ENCODE measurements at places on chromosomes 1 and 21.

DNA sequence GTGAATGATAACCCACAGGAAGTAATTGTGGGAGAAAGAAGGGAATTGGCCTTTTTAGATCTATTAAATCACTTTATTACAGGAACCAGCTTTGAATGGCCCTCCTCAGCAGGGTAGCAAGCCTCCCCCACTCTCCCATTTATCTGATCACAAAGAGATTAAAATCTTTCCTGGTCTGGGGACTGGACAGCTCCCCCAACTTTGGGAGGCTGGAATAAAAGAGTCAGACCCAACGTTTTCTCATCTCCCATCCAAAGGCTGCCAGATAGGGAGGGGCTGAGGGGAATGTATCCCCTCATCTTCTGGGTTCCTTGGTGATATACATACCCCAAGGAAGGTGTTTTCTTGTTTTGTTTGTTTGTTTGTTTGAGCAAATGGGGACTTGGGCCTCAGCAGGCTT lies 2.4 kb downstream of the LIN28A start:
- DNase-seq: no peak

- no peak for DNase-seq
Measured at GRCh38 chr1:17984583-17984982, 123.0 kb upstream of the IGSF21 start.

DNA sequence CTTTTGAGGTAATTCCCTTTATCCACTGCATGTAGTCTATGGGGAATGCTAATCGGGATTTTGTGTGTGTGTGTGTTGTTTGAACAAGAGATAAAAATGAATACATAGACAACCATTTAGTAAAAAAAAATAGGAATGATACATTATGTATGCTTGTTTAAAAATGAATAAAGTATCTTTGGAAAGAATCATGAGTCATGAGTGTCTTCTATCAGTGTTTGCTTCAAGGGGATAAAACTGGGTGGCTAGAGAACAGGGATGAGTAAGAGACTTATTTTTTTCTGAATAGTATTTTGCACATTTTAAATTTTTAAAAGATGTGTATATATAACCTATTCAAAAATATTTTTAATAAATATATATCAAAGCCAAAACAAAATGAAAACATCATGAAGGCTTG lies 839.4 kb upstream of the ADGRL4 start:
- DNase-seq: no peak

DNA sequence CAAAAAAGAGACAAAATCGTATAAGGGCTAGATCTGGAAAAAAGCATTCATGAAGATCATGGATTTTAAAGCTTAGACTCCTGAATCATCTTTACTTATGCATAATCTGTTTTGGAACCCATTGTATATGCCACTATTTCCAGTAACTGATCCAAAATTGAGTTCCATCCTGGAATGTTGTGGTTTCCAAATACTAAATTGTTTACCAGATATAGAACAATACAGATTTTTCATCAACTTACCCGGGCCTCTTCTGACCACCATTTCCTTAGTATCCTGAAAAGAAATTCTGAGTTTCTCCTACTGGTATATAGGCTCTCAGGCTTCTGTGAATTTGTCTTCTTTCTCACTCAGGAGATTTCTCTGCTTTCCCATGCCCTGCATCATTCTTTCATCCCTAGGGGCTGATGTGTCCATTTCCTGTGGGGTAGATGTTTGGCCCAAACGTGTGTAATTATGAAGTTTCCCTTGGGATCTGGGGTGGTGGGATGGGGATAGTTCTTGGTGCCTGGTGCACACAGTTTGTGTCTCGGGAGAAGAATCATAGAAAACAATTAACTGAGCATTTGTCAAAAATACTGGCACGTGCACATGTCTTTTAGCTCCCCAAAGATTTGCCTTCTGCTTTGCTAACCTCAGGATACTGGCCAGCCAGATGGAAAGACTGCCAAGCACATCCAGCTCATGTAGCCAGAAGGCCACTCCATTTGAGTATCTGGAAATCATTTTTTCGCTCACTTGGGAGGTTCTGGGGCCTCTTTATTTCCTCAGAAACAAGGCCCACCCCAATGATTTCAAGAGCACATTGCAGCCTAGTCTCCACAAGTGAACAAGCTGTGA lies 127.8 kb downstream of the NTMT2 start:
- no peak for DNase-seq

- no peak for DNase-seq
Measured at GRCh38 chr1:3181956-3182355, 113.0 kb downstream of the PRDM16 start.

DNA sequence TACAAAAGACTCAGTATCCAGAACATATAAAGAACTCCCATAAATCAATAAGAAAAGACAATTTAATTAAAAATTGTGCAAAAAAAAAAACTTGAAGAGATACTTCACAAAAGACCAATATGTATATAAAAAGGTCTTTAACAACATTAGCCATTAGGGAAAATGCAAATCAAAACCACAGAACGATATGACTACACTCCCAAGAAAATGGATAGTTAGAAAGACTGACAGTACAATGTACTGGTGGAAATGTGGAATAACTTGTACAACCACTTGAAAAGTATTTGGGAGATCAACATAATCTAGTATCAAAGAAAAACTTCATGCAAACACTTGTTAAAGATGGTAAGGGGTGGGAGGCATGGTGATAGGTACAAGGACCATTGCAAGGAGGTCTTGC lies 3.9 kb upstream of the CLCA1 start:
- DNase-seq: no peak

GRCh38 chr1:175154629-175155472 lies 37.7 kb downstream of the KIAA0040 start:
- no peak for DNase-seq

DNA sequence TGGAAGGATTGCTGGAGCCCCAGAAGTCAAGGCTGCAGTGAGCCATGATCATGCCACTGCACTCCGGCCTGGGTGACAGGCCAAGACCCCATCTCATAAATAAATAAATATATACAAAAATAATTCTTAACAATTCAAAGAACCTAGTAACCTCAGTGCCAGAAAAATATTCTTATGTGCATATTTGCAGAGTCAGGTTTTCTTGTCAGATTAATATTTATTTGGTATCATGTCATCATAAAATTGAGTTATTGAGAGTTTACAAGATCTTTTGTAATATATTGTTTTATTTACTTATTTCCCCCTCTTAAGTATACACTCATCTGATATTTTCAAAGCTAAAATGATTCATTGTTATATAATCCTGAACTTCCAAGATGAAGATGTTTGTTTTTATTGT lies 24.5 kb upstream of the AGL start:
- no peak for DNase-seq

GRCh38 chr1:211126622-211127021 lies 7.3 kb downstream of the KCNH1 start:
- no peak for DNase-seq

DNA sequence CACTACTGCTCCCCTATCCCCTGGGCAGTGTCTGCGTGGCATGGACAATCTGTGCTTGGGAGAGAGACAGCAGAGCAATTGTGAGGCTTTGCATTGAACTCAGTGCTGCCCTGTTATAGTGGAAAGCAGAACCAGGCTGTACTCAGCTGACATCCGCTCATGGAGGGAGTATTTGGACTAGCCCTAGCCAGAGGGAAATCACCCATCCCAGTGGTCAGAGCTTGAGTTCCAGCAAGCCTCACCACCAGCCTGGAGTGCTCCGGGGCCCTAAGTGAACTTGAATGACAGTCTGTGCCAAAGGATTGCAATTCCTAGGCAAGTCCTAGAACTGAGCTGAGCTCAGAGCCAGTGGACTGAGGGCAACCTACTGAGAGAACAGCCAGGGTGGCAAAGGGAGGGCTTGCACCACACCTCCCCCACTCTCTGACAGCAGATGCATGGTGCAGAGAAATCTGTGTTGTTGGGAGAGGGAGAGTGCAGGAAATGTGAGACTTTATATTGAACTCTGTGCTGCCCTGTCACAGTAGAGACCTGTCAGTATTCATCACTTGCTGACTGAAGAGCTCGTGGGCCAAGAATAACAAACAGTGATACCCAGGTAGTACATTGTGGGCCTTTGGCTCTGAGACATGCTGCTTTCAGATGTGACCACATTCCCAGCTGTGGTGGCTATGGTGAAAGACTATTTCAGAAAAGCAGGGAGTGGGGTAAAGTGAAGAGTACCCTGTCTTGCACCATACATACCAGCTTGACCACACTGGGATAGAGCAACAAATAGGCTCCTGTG lies 107.7 kb upstream of the SLC5A9 start:
- no peak for DNase-seq

- DNase-seq: no peak
Measured at GRCh38 chr1:61005614-61006580, 76.5 kb upstream of the NFIA start.

DNA sequence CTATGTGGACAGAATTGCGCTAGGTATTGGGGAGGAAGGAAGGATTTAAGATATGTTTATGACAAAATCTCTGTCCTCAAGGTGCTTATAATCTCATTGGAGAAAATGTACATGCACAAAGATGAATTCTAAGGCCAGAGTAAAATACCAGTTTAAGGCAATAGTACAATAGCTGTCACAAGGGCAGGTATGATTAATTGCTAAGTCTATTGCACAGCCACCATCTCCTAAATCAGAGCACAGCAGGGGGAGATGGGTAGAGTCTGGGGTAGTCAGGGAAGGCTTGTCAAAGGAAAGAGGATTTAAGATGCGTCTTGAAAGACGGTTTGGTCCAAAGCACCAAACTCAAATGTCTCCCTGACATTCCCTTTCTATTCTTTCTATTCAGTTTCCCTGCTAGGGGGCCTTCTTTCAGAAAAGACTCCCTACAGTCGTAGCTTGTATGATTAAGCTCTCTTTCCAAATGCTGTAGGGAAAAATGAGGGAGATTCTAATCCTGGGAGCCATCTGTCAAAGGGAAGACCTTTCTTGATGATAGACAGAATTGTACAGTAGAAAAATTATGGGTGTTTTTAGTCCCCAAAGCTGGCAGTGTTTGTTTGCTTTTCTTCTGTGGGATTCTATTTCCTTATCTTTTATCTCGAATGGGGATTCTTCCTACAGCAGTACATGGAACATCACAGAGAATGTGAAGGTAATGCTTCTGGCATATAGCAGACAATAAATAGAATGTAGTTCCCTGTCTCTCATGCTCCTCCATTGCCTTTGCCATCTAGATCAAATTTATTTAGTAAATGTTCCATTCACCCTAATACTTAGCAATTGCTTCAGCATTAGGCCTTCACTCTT lies 107.6 kb upstream of the NFIA start:
- no peak for DNase-seq

GRCh38 chr1:111989531-111990025 lies at the start of gene KCND3:
Gene KCND3, minus strand, starts transcription at chr1:111989668.
- no peak for DNase-seq

DNA sequence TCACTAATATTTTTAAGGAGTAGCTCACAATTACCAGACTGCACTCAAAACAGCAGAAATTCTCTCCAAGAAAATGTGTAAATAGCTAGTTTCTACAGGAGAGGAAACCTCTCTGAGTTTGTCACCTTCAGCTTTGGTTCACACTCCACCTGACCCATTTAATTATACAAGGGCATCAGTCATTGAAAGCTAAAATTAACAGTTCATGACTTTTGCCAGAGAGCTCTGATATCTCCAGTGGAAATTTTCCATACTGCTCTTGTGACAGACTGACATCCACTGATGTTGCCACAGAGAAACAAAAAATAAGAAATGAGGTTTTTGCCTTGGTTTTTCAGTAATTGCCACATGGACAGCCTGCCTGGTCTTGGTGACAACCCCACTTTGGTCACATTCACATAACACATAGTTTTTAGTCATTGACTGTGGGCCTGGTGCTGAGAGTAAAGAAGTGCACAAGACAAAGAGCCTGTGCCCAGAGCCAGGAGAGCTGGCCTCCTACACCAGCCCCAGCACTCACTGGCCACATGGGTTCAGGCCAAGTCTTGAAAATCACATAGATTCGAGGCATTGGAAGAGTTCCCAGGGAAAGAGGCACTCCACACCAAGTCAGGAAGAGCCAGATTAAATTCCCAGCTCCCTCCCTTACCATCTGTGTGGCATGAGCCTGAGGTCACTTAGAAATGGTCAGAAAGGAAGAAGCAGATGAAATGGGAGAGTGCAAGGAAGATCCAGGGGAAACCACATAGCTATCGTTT lies 13.8 kb upstream of the SIM2 start:
- no peak for DNase-seq

GRCh38 chr1:156383023-156383422 lies 14.0 kb downstream of the RHBG start:
- DNase-seq: peak; percentile 71

DNA sequence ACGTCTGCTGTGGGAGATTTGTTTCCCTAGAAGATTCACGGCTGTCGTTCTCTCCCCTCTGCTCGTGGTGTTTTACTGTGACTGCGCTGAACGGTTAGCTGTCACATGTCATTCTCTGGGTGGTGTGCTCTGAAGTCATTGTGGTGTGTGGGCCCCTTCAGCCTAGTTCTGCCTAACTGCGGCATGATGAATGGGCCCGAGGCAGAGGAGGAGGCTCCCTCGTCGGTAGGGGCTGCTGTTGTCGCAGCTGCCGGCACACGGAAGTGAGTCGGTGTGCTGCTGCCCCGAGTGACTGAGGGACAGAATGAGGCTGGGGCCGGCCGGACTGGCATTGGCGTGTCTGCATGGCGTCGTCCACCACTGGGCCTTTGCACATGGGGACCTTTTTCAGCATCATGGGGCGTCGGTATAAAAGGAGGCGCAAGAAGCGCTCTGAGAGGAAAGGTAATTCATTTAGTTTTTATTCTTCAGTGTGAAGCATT lies 77.9 kb downstream of the ADARB1 start:
- DNase-seq: no peak

DNA sequence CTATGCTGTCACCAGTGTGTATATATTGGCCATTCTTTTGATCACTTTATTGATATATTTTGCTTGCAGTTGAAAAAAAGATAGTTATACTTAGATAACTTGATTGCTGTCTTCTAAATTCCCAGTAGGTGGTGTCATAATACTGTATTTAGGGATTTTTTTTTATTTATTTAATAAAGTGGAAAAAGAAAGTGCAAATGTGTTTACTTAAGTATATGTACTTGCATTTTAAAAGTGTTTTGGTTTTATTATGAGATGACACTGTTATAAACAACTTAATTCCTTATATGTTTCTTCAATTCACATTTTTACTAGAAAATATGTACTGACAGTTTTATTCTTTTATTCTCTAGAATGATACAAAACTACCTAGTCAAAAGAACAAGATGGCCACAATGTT lies 164.8 kb downstream of the USP25 start:
- no peak for DNase-seq

DNA sequence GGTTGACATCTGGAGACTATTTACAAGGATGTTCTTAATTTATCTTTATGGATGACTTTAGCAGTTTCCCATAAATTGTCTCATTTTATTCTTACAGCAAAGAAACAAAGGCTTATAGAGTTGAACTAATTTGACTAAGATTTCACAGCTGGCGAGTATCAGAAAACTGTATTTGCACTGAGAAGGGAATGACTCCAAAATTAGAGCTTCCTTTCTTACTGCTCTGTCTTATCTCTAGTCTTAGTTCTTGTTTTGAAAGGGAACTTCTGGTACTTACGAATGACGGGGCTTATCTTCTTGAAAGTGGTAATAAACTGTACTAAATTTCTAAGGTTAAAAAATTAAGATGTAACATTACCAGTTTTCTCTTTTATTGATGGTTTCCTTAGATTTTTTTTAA lies 13.6 kb downstream of the CNST start:
- no peak for DNase-seq
